GM06990 (cell line): ENCODE measurements at places on chromosomes 12 and 14.
A peak's percentile ranks its signal among the peaks of the same experiment; 100 is the strongest.

GRCh38 chr14:91293281-91293680 is 48.8 kb upstream of the GPR68 start:
- no peak for DNase-seq

- no peak for DNase-seq
These were observed 30.3 kb downstream of the PITPNM2 start for GRCh38 chr12:123120452-123121166.

DNA sequence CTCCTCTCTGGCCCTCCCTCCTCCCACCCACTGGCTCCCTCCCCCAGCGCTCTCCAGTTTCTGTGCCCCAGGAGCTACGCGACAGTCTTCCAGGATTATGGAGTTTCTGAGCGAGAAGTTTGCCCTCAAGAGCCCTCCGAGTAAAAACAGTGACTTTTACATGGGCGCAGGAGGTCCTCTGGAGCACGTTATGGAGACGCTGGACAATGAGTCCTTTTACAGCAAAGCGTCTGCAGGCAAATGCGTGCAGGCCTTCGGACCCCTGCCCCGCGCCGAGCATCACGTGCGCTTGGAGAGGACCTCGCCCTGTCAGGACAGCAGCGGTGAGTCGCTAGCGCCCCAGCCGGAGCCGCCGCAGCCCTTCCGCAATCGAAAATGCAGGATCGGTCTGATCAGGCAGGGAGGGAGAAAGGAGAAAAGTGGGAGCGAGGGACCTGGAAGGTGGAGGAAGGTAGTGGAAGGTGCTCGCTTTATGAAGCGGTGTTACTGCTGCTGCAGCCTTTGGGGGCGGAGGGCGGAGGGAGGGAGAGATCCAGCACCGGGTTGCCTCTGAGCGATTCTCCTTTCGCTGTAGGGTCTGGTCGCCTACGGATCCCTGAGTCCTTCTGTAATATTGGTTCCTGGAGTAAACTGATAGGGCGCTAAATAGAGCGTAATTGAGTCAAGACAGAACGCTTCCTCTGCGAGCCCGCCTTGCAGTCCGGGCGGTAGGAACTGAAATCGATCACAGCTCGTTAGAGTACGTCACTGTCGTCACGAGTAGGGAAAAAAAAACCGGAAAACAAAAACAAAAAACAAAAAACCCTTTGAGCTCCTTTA is at the start of gene ALX1:
ALX1 (plus strand) TSS at position 56 of the 819 bp plus-strand sequence; CDS start at position 98, 42 bp downstream.
- no peak for DNase-seq

DNA sequence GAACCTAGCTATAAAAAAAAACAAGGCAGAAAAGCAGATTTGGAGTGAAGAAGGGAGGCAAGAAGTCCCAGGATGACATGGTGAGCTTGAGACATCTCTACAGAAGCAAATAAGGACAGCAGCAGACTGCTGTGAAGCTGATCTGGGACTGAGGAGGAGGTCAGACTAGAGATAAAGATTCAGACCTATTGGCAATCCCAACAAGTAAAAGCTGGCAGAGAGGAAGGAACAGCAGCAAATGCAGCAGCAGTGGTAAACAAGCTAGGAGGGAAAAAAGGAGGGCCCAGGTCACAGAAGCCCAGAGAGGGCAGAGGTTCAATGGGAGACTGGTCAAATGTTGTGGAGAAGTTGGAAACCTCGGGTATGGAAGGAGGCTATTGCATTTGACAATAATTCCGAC is 11.3 kb downstream of the SPTB start:
- DNase-seq: no peak

DNA sequence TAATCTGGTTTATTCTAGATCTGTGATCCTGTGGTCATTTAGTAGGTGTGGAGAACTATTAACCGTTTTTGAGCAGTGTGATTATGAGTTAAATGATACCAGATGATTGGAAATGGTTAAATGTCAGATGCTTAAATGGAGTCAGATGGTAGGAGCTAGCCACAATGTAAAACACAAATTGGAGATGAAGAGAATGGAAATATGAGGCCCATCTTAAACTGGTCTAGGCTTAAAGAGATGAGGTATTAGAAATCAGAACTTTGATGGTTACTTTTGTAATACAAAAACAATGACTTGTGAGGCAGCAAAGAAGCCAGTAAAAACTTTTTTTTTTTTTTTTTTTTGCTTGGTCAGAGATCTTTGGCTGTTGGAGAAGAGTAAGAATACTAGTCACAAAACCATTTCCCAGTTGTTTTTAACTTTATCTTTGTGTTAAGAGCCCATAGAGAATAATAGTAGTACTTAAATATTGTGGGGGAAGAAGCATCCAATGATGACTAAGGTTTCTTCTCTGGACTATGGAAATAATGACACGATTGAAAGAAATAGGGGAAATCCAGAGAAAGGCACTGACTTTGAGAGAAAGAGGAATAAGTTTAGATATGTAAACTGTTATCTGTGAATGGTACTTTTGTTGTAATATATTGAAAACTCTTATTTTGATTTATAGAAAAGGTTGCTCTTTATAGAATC is 95.9 kb downstream of the WNK1 start:
- no peak for DNase-seq

- DNase-seq: no peak
These were observed 135.9 kb downstream of the TMEM30B start for GRCh38 chr14:61145034-61145902.

DNA sequence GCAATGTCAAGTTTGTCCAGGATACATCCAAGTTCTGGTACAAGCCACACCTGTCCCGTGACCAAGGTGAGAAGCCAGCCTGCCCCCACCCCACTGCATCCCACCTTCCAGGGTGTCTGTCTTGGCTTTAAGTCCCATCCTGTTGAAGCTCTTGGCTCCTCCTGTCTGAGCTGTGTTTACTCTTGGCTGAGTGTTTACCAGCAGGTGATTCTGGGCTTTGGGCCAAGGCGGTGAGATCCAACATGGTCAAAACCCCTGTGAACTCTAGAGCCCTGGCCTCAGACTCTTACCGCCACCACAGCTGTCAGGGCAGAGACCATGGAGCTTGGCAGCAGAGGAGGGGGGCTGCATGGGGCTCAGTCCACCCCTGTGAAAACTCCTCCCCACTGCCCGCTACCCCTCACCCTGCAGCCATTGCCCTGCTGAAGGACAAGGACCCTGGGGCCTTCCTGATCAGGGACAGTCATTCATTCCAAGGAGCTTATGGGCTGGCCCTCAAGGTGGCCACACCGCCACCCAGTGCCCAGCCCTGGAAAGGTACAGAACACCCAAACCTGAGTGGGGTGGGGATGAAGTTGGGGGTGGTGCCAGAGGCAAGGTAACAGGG is 11.6 kb downstream of the TNS2 start:
- no peak for DNase-seq

DNA sequence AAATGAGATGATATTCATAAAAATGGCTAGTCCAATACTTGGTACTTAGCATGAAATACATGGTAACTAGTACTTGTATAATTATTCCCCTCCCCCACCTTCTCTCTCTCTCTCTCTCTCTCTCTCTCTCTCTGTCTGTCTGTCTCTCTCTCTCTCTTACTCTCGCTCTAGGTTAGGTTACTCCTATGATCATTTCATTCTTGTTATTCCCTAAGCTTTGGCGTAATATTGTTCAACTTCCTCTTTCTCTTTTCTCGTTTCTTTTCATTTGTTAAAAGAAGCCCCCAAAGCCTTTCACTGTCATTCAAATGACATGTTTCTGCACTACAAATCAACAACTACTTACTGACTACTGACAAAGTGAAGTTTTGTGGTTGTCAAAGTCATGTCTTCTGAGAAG is 89.8 kb downstream of the GRIP1 start:
- peak; percentile 41 for DNase-seq

GRCh38 chr14:36099619-36100018 is 76.9 kb downstream of the PTCSC3 start:
- DNase-seq: no peak

- DNase-seq: no peak
These were observed 83.1 kb downstream of the MAPKAPK5 start for GRCh38 chr12:111925171-111925570.

DNA sequence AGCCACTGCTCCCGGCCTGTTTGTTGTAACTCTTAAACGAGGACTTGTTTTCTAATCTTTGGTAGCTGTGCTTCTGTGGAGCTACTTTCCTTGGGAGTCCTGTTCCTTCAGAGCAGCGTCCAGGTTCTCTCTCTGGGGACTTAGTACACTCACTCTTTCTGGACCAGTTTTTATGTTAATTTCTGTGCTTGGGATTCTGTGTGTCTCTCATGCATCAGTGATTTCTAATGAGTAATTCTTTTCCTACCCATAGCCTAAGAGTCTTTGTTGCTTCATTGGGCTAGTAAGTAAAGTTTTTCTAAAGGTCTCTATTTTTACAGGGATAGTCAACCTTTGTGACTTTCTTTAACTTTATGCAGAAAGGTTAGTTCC is 289.3 kb downstream of the FBXL14 start:
- no peak for DNase-seq

DNA sequence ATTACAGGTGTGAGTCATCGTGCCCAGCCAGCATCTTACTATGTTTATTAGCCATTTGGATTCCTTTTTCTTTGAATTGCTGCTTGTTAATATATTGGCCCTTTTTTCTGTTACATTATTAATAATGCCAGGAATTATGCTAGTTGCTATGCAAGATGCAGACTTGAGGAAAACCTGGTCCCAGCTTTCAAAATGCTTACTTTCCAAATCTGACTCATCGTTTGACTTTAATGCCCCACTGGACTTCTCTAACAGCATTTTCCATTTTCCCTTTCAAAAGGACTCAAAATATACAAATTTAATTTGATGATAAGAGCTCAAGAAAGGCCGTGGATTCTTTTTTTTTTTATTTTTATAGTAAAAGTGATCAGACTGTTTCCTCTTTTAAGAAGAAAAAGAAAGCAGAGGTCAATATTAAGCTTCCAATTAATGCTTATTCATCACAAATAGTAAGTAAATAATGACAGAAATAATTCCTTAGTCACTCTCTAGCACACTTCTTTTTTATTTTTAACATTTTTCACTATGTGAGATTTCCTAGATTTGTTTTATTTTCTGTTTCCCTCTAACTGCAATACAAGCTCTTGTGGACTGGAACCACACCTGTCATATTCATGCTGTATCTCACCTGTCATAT is 146.1 kb upstream of the FGD4 start:
- no peak for DNase-seq

DNA sequence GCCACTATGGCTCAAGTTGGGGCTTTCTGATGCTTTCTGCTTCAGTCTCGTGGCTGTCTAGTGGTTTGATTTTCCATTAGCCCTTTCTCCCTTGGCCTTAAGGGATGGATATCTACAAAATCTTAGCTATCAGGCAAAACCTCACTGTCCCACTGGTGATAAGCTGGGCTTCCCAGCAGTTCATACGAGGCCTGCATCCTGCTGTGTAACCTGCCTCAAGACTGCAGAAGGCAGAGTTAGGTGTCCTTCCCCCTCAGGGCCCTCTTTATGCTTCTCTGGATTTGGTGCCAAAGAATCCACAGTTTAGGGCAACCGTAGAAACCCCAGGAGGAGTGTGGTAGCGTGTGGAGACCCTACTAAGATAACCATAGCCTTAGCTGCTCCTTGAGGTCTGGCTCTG is 38.9 kb downstream of the ETV6 start:
- DNase-seq: no peak

DNA sequence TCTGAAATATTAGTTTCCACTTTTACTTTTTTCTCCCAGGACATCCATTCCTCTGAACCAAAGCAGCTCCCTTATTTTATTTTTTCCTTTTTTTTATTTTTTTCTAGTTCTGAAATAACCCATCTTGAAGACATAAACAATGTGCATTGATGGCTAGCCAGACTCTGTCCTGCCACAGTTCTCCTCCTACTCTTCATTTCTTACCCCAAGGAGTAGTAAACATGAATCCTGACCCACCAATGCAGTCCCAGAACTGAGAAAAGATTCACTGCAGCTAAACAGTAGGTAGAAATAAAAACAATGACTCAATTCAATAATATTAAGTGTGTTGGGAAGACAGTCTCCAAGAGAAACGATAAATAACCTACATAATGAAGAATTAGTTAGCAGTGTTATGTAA is 65.7 kb upstream of the NOVA1 start:
- DNase-seq: no peak

- no peak for DNase-seq
These were observed 40.9 kb upstream of the SMUG1 start for GRCh38 chr12:54229624-54230212.

- DNase-seq: no peak
These were observed 104.0 kb upstream of the PLEKHA5 start for GRCh38 chr12:19025582-19025981.

- no peak for DNase-seq
These were observed 6.0 kb upstream of the SLC22A17 start for GRCh38 chr14:23358553-23359166.

GRCh38 chr12:68281322-68282077 is 28.1 kb upstream of the IL22 start:
- no peak for DNase-seq

DNA sequence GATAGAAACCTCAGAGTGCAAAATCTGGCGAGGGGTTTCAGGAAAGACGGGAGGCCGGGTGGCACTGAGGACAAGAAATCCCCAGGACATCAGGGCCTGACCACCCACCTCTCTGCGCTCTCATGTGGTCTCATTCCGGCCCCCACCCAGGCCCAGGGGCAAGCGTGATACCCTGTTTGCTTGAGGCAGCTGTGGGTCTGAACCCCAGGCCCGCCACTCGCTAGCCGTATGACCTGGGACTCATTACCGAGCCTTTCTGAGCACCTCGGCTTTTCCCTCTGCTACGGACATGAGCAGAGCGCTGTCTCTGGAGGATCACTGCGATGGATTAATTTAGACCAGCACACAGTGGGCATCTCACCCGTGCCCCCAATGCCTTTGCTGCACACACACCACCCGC is 25.5 kb upstream of the BCDIN3D start:
- no peak for DNase-seq

GRCh38 chr14:50967790-50968189 is 23.5 kb upstream of the PYGL start:
- no peak for DNase-seq

DNA sequence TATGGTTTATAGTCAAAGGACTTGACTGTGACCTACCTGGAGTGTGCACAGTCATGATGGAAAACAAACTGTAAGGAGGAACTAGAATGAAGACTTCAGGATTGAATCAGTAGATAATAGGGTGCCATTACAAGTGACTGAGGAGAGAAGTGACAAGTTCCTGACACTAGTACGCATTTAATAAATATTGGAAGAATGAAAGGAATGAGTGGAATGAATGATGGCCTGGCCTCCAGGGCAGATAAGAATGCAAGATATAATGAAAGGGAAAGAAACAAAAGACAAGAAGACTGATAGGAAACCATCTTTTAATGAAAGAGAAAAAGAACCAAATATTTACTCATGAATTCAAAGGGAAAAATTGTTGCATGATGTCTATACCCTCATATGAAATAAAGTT is 44.7 kb upstream of the NEDD1 start:
- DNase-seq: no peak

DNA sequence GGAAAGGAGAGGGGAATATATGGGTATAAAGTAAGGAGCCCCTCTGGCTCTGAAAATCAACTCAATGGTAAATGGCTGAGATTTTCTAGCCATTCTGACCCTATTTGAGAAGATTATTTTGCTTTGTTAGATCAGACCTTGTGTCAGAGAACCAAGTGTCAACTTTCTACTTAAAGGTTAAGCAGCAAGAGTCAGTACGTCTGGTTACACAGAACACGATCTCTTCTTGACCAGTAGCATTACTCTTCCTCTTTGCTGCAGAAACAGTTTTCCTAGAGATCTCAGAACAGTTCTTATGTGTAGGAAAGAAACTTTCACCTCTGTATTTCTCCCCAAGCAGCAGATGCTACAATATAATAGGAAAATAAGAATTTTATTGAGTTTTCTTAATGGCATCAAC is 47.4 kb upstream of the BTG1 start:
- DNase-seq: no peak

GRCh38 chr14:81618695-81619094 is 85.0 kb upstream of the SEL1L start:
- no peak for DNase-seq
